ENCODE measurements at places on chromosomes 3 and 15. TPM values are rescaled to one million over a fixed set of nuclear protein-coding genes. Genes with fewer than 3 reads are reported as not detected.

SEMA7A gene
- 57.1 TPM for total RNA-seq

- DNase-seq: no peak
Measured at GRCh38 chr3:72766866-72767265, 81.4 kb downstream of the SHQ1 start.

RTP4 gene
- 2.8 TPM for total RNA-seq

GRCh38 chr3:17479681-17480405 lies 262.6 kb downstream of the TBC1D5 start:
- DNase-seq: no peak

- no peak for DNase-seq
Measured at GRCh38 chr3:7144697-7145308, 283.9 kb downstream of the GRM7 start.

DNA sequence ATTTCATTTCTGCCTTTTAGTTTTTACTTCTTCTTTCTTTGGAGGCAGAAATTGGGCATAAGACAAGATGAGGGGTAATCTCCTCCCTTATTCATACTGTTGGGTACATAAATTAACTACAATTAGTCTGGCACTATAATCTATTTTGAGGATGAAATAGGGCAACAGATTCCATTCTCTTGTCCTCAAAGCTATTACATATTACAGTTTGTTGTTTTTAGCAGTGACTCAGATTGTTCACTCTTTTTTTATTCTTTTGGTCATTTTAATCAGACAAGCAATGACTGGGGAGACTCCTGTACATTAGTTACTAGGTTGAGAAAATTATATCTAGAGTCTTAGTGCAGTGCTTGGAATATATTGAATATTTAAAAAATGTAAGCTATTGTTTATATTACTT lies 556.0 kb downstream of the OTOL1 start:
- DNase-seq: no peak

GRCh38 chr15:25091421-25092158 lies 136.8 kb downstream of the SNRPN start:
- DNase-seq: no peak

GRCh38 chr3:17726313-17726712 lies 16.1 kb downstream of the TBC1D5 start:
- no peak for DNase-seq

- DNase-seq: peak; percentile 70
Measured at GRCh38 chr3:184261270-184261853, at the start of gene CAMK2N2. TSS of gene CAMK2N2 (minus strand) at chr3:184261553. CDS start at chr3:184261285, 268 bp downstream.

GRCh38 chr3:46012246-46012645 lies 15.0 kb downstream of the XCR1 start:
- DNase-seq: no peak

DNA sequence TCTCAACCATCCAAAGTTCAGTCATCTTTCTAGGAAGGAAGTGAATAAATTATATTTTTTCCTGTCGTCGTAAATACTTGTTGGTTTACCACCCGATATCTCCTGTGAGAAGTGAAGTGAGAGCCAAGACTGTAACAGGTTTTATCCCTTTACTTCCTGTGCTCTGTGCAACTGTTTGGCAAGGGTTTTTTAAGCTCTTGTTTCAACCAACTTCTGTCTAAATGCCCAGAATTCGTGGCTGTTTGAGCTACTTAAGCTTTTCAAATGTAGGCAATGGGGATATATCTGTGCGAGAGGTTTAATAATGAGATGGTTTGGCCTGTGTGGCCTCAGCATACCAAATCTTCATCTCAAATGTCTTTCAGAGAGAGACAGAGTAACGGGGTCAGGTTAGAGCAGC lies 134.7 kb downstream of the LRTM1 start:
- DNase-seq: no peak

DNA sequence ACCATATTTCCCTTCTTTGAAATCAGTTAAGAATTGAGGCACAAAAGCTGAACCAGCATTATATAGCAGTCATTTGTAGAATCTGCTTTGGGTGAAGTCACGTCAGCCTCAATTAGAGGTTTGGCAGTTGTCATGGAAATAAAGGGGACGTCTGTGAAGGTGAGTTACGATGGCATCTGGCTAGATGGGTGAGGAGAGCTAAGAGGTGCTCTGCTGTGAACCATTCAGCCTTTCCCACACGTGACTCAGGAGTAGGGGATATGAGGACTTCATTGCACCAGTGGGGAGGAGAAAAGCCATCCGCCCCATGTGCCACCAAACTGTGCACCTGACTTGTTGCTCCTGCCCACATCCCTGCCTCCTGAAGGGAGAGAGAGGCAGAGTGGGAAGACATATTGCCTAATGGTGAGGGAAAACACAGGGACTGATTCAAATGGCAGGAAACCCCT lies 2.8 kb upstream of the C15orf40 start:
- peak; percentile 6 for DNase-seq

GRCh38 chr15:74768099-74768770 lies 13.6 kb upstream of the CSK start:
- no peak for DNase-seq

ASTE1 gene
- total RNA-seq: 10.8 TPM

- DNase-seq: no peak
Measured at GRCh38 chr15:38828031-38828532, 263.5 kb upstream of the RASGRP1 start.

- peak; percentile 61 for DNase-seq
Measured at GRCh38 chr15:90837094-90837493, 31.3 kb upstream of the FURIN start.

GOLGA6L7 gene
- not detected for total RNA-seq
